ENCODE measurements at places on chromosomes 2 and 18.
A peak's percentile ranks its signal among the peaks of the same experiment; 100 is the strongest.

DNA sequence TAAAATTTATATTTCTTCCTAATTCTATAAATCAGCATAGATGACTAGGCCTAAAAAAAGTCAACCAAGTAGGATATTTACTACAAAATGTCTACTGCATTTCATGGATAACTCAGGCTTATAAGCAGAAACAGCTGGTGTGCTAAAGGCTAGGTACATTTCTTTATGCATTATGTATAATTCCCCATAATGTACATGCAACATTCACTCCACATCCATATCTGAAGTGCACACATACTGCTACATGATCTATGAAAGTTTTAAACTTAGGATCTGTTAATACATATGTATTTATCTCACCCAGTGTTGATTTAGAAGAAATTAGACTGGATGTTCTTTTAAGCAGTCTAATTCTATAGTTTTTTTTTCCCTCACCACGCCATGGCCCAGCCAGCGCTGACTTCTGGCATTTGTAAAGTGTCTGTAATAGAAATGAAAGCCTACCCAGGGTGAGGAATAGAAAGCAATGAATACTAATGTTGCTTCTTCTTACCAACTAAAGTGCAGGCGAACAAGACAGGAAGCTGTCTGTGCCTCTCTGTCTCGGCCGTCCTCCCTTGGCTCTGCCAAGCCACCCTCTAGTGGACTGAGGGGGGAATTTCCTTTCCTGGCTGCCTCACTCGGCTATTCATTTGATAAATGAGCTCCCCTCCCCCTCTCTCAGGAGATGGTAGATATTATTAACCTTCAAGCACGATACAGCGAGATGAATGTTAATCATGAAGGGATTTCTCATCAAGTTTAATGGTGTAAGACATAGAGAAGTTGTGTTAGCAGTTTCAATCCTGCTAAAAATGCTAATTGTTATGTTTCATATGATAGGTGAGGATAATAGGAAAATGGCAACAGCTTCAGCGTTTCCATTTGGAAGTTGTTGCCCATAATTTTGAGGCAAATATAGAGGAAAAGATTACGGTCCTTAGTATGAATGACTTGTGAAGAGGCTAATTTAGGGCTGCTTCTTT, 384.5 kb downstream of the MTX2 start:
- no peak for DNase-seq

DNA sequence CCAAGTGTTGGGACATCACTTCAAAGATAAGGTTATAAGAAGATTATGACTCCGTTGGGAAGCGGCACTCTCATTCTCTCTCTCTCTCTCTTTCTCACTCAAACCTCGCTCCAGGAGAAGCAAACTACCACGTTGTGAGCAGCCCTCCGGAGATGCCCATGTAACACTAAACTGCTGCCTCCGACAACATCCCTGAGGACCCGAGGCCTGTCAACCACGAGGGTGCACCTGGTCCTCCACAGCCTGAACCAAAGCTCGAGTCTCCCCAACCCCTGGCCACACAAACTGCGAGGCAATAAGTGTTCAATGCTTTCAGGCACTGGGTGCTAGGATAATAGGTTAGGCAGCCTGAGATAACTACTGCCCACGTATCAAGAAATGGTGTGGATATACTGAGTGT, 654.5 kb upstream of the ID2 start:
- no peak for DNase-seq

GRCh38 chr2:70202236-70202806, 11.5 kb upstream of the C2orf42 start:
- no peak for DNase-seq

DNA sequence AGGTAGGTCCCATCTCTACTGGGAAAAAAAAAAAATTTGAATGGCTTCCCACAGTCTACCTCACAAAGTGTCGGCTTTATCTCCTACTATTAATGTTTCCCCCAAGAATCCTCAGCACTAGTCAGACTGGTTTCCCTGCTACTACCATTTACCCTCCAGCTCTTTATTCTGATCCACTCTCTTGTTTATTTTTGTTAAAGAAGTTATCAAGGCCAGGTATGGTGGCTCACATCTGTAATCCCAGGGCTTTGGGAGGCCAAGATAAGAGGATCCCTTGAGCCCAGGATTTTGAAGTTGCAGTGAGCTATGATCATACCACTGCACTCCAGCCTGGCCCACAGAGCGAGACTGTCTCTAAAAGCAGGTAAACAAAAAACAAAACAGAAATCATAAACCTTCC, 1275.3 kb downstream of the LRP1B start:
- no peak for DNase-seq

DNA sequence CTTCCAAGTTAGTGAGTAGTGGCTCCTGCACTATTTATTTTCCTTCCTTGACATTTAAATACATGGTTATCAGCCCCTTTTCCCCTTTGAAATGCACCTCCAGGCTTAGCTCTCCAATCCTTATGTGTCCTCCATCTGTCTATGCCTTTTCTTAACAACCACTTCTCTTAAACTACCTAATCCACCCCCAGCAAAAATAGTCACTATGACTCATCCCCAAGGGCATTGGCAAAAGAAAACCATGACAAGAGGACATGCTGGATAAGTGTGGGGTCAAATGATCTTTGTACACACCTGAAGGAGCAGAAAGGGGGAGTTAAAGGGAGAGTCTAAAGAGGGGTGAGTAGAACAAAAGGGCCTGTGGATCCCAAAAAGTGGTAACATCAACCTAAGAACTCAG, 127.2 kb downstream of the ANKRD44 start:
- DNase-seq = no peak

- DNase-seq = no peak
These were observed 30.3 kb downstream of the TNP1 start for GRCh38 chr2:216829533-216829932.

- DNase-seq = no peak
These were observed 75.8 kb downstream of the CCDC148 start for GRCh38 chr2:158380746-158381145.

DNA sequence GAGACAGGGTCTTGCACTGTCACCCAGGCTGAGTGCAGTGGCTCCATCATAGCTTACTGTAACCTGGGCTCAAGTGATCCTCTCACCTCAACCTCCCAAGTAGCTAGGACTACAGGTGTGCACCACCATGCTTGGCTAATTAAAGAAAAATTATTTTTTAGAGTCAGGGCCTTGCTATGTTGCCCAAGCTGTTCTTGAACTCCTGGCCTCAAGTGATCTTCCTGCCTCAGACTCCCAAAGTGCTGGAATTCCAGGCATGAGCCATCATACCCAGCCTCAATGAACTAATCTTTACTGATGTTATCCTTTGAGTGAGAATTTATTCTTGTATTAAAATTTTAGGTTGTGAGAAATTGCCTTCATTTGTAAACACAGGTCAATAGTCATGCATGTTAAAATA, 27.0 kb upstream of the CD28 start:
- no peak for DNase-seq

DNA sequence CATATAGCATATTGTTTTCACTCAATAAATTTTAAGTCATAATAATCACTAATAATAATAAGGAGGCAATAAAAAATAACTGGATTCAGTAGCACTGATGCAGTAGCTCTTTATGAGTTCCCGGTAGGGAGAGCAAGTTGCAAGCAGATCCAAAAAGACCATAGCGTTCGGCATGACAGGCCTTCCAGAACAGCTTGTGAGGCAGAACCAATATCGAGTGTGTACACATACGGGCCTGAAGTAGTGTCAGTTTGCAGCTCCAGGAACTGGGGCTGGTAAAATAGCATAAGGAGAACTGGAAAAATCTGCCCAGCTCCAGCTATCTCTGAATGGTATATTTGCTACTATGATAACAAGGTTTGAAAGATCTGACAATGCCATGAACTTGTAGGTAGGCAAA, 1607.8 kb upstream of the PIK3C3 start:
- no peak for DNase-seq

DNA sequence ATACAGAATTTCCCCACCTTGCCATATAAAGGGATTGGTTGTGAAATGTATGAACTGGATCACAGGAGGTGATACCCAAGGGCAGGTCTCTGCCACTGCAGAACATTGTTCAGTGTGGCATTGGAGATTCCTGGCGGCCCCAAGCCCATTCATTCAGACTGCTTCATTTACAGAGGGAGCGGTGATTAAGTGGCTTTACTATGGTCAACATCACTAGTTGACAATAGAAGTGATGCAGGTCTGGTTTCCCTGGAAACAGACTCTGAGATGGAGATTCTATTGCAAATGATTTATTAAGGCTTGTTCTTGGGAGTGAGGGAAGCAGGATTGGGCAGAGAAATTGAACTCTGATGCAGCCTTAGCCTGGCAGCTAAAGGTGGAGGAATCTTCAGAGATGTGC, 62.4 kb downstream of the ZDBF2 start:
- DNase-seq = peak; percentile 1

GRCh38 chr2:134120406-134120732, 133.5 kb upstream of the MGAT5 start:
- DNase-seq = no peak

DNA sequence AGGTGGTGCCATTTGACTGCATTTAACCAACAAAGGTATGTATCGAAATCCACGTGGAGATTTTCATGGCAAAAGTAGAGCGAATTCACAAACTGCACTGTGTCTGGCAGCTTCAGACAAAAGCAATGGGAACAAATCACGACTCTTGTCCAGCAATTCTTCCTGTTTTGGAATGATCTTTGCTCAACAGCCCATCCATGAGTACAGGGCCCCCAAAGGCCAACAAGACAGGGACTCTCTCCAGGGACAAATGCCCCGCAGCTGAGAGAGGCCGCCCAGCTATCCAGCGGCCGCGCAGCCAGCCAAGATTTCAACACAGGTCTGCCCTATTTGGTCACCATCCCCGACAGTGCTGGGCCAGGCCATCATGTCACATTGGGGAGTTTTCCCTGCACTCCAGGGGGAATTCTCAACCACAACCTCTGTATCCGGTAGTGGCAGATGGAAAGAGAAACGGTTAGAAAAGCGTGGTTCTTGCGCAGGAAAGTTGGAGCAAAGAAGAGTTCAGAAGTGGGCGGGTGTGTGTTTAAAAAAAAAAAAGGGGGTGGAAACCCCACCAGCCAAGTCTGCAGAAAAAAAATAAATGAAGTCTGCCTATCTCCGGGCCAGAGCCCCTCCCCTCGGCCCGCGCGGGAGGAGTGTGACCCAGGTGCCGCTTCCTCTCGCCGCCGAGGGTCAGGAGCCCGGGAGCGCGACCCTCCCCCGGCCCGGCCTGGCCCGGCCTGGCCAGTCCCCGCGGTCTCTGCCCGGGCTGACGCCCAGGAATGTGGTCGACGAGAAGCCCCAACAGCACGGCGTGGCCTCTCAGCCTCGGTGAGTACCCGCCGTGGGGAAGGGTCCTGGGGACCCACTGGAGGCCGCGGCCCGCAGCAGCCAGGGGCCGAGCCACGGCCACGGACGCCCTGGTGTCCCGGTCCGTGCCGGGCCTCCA, at the start of gene GYPC:
Gene GYPC (plus strand): TSS at position 659 of the 931 bp plus-strand sequence. CDS start 106 bp downstream, at position 765.
- no peak for DNase-seq

All from urinary bladder (tissue), 4 donors.